ENCODE measurements at places on chromosomes 6 and 20. TPM values are rescaled to one million over a fixed set of nuclear protein-coding genes. Genes with fewer than 3 reads are reported as not detected.

DNA sequence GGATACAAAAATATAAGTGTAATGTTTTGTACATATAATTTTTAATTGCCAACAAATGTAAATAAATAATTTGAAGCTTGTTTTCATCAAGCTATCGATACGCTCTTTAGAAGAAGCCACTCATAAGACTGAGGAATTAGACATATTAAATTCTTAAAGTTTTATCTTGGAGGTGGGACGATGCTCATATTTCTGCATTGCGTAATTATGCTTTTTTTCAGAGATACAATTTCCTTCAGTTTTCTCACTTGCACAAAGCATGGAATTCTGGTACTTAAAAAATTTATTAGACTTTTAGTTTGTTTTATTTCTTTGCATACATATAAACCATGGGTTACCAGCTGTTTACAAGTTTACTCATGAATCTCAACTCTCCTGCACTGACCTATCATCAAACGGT is 980.0 kb downstream of the EYS start:
- no peaks in the 10 kb centered on the region for H3K36me3 ChIP-seq
- no peaks in the 10 kb centered on the region for H3K27me3 ChIP-seq
- H3K4me3 ChIP-seq, result no peak overlapping the region
- no peak overlapping the region for H3K27ac ChIP-seq
- DNase-seq, result no peak
- no peaks in the 10 kb centered on the region for H3K4me1 ChIP-seq

The KIF25 gene
- 0.80 TPM for total RNA-seq

DNA sequence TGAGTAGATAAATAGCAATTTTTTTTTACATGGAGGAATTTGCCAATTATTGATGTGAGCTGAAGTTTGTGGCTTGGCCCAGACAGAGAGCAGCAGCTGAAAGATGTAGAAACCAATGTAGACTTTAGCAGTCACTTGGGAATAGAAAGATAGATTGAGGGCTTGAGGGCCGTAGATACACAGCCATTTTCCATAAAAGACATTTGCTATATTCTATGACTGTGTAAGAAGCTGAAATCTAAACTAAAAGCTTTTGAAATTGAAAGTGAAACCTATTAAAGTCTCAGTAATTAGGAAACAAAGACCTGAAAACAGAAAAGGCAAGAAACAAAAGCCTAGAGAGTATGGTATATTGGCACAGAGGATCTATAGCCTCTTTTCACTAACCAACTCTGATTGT is 332.7 kb downstream of the CENPW start:
- no peak for DNase-seq
- no peak overlapping the region for H3K27ac ChIP-seq
- H3K4me3 ChIP-seq, result no peak overlapping the region
- no peaks in the 10 kb centered on the region for H3K27me3 ChIP-seq
- no peaks in the 10 kb centered on the region for H3K4me1 ChIP-seq

GRCh38 chr20:14445902-14446301 is 108.5 kb upstream of the FLRT3 start:
- no peak overlapping the region for H3K4me3 ChIP-seq
- H3K4me1 ChIP-seq, result no peaks in the 10 kb centered on the region
- no peak overlapping the region for H3K27ac ChIP-seq
- H3K27me3 ChIP-seq, result no peaks in the 10 kb centered on the region
- no peaks in the 10 kb centered on the region for H3K36me3 ChIP-seq
- no peak for DNase-seq

The PARD6B gene
- 3.1 TPM for total RNA-seq

The PRDM13 gene
- total RNA-seq, result not detected

The SYNDIG1 gene
- 3.2 TPM for total RNA-seq

GRCh38 chr6:129195643-129196042 is 312.7 kb downstream of the LAMA2 start:
- H3K36me3 ChIP-seq, result no peaks in the 10 kb centered on the region
- H3K27me3 ChIP-seq, result no peaks in the 10 kb centered on the region
- no peak overlapping the region for H3K27ac ChIP-seq
- no peak for DNase-seq
- no peaks in the 10 kb centered on the region for H3K4me1 ChIP-seq
- H3K4me3 ChIP-seq, result no peak overlapping the region

DNA sequence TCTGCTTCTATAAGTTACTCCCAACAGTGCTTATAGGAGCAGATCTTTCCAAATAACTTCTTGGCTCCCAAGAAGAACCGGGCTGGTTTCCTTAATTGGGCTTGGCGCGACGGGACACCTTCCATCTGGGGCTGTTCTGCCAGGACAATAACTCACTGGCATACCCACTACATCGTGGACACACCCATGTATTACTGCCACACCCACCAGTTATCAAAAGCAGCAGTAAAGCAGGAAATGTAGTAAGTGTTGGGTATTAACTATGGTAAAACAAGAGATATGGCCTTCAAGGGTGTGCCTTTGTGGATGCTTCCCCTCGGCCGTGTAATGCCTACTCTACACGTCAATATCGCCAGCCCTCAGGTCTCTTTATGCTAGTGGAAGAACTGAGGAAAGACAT is 24.7 kb downstream of the CNKSR3 start:
- no peak for DNase-seq
- no peak overlapping the region for H3K27ac ChIP-seq
- no peaks in the 10 kb centered on the region for H3K36me3 ChIP-seq
- H3K4me3 ChIP-seq, result no peak overlapping the region

DNA sequence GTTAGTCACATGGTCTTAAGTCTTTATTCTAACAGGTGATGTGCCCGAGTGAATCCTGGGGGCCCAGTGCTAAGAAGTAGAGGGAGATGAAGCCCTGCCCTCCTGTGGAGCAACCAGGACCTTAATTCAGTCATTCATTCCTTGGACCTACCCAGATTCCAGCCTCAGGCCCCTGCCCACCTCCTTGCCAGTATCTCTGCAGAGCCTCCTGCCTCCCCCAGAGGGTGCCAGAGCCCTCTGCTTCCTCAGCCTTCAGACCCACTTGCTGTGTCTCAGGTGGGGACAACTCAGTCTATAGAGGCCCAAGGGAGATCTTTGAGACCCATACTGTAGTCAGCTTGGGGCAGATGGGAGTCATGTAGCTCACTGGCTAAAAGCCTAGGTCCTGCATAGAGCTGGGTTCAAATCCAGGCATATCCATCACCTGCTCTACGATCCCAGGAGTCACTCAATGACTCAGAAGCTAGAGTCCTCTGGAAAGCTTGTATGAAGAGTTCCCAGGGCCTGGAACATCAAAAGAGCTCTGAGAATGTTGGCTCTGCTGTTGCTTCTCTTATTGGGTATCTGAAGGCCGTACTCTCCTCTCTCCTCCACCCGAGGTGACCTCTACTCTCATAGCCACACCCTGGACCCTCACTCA is 3.9 kb upstream of the SIGLEC1 start:
- H3K27ac ChIP-seq, result no peak overlapping the region
- peaks cover 9% of the 10 kb centered on the region for H3K27me3 ChIP-seq
- no peaks in the 10 kb centered on the region for H3K36me3 ChIP-seq
- DNase-seq, result peak; percentile 13
- H3K4me3 ChIP-seq, result no peak overlapping the region
- H3K4me1 ChIP-seq, result no peaks in the 10 kb centered on the region

The KPNA5 gene
- 23.6 TPM for total RNA-seq

The MEI4 gene
- 0.05 TPM for total RNA-seq

DNA sequence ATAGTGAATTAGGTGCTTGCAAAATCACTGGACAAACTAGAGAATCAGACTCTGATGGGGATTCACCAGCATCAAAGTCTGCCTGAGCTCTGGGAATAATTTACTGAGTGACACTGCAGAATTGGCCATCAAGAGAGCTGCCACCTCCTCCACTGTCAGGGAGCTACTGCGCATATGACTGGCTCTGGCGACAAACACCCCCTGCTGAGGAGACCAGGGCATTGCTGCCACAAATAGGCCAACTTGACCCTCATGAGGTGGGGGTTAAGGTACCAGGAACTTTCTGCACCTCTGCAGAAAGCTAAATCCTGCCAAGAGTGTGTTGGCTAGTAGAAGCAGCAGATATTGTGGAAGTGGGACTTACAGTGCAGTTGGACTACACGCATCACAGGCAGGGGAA is 88.0 kb downstream of the CDS2 start:
- H3K4me3 ChIP-seq, result no peak overlapping the region
- no peak for DNase-seq

- DNase-seq, result no peak
- peaks cover 2% of the 10 kb centered on the region for H3K4me1 ChIP-seq
- no peaks in the 10 kb centered on the region for H3K27me3 ChIP-seq
- no peaks in the 10 kb centered on the region for H3K36me3 ChIP-seq
- H3K27ac ChIP-seq, result no peak overlapping the region
These were observed 59.4 kb upstream of the PTGIS start for GRCh38 chr20:49627329-49627761.

DNA sequence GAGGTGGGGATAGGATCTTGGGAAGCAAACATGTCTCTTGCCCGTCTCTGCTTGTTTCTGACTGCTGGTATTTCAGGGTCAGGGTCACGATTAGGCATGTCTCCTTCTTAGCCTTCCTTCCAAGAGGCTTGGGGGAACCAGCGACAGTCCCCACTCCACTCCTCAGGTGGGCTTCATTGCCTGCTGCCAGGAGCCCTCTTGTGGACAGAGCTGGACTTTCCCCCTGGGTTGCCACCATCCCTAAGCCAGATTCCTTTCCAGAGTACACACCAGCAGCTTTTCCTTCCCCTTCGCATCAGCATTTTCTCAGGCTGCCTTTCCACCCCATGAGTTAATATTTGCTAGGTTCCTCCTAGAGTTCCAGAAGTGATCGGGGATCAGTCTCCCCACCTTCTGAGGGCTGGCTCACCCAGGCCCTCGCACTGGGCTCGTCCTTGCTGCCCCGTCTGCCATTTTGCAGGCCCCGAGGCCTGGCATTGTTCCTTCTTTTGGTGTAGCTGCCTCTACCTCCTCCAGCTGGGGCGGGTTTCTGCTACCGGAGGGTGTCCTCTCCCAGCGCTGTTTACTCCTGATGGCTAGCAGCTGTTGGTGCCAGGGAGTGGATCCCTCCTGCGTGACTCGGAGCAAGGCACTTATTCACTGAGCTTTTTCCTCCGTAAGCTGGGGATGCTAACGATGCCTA is 8.8 kb upstream of the C20orf144 start:
- no peak overlapping the region for H3K4me3 ChIP-seq
- peaks cover 3% of the 10 kb centered on the region for H3K36me3 ChIP-seq
- no peak overlapping the region for H3K27ac ChIP-seq
- DNase-seq, result peak; percentile 49

GRCh38 chr6:2921520-2922115 is 18.5 kb upstream of the SERPINB9 start:
- no peaks in the 10 kb centered on the region for H3K4me1 ChIP-seq
- H3K27me3 ChIP-seq, result no peaks in the 10 kb centered on the region
- DNase-seq, result no peak
- no peak overlapping the region for H3K27ac ChIP-seq
- H3K36me3 ChIP-seq, result no peaks in the 10 kb centered on the region
- no peak overlapping the region for H3K4me3 ChIP-seq

DNA sequence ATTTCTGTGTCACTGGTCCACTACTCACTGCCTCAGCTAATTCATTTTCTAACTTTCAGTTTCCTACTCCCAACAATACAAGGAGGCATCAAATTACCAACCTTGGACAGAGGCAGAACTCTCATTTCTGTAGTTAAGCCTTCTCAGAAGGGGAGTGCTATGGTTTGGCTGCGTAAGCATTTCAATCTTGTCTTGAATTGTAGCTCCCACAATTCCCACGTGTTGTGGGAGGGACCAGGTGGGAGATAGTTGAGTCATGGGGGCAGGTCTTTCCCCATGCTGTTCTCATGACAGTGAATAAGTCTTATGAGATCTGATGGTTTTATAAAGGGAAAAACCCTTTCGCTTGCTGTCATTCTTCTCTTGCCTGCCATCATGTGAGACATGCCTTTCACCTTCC is 22.9 kb downstream of the HLA-DRA start:
- no peak overlapping the region for H3K27ac ChIP-seq
- DNase-seq, result no peak
- no peaks in the 10 kb centered on the region for H3K4me1 ChIP-seq
- H3K27me3 ChIP-seq, result peaks cover 8% of the 10 kb centered on the region
- no peak overlapping the region for H3K4me3 ChIP-seq

DNA sequence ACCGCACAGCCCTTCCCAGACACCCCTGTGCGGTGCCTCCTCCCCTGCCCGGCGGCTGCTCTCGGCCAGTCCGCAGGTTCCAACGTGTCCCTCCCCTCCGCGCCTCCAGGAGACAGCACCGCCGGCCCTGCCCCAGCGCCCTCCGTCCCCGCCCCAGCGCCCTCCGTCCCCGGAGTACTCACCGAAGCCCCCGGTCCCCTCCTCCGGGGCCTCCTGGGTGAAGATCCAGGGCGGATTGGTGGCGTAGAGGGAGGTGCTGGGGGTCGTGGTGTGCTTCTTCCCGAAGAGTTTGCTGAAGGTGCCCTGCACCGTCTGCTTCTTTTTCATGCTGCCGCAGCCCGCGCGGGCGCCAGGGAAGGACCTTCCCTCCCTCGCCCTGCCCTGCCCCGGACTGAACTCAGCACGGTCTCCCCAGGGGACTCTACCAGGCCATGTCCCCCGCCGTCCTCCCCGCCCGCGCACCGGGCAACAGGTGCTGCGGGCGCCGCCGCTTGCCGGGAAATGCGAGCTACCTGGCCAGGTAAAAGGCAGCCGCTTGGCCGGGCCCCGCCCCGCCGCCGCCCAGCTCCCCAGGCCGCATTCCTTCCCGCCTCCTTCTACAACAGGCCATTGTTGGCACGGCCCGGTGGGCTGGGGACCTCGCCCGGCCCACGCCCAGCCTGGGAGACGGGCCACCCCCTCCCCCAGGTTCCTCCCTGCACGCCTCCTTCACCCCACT is at the start of gene C6orf132:
TSS of gene C6orf132 (minus strand) at position 503 of the 718 bp plus-strand sequence. CDS start at position 327, 176 bp downstream.
- H3K4me1 ChIP-seq, result no peaks in the 10 kb centered on the region
- DNase-seq, result no peak
- H3K27ac ChIP-seq, result no peak within 1 kb of the TSS
- peaks cover 49% of the 10 kb centered on the region for H3K27me3 ChIP-seq
- no peak within 1 kb of the TSS for H3K4me3 ChIP-seq
- H3K36me3 ChIP-seq, result no peaks in the 10 kb centered on the region

The THEMIS gene
- 71.3 TPM for total RNA-seq

GRCh38 chr6:30988209-30988825 is 4.8 kb downstream of the MUC21 start:
- no peak overlapping the region for H3K27ac ChIP-seq
- H3K4me3 ChIP-seq, result no peak overlapping the region
- H3K27me3 ChIP-seq, result no peaks in the 10 kb centered on the region
- no peaks in the 10 kb centered on the region for H3K36me3 ChIP-seq

The MOXD1 gene
- total RNA-seq, result 1.9 TPM

DNA sequence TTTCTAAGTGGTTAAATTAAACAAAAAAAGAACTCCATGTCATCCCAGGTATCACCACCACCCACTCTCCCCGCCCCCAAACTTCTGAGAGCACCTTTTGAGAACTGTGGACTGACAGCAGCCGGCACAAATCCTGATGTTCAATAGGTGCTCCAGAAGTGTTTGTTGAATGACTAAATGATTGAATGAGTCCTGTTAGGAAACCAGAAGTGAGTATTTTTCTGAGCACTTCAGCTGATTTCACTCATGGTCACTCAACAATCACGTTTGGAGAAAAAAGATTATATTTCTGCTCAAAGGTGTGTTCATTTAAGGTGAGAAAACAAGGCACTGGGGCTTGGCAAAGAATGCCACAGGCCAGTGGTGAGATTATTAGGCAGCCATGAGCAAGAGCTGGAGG is 6.2 kb upstream of the HNF4A start:
- no peaks in the 10 kb centered on the region for H3K4me1 ChIP-seq
- H3K4me3 ChIP-seq, result no peak overlapping the region
- no peaks in the 10 kb centered on the region for H3K36me3 ChIP-seq

- H3K27me3 ChIP-seq, result no peaks in the 10 kb centered on the region
- no peak for DNase-seq
- H3K4me1 ChIP-seq, result no peaks in the 10 kb centered on the region
- no peaks in the 10 kb centered on the region for H3K36me3 ChIP-seq
- H3K4me3 ChIP-seq, result no peak overlapping the region
- H3K27ac ChIP-seq, result no peak overlapping the region
These were observed 298.8 kb downstream of the GMDS start for GRCh38 chr6:1946583-1946982.

GRCh38 chr6:22737331-22737730 is 168.0 kb downstream of the HDGFL1 start:
- H3K4me3 ChIP-seq, result no peak overlapping the region
- DNase-seq, result peak; percentile 55
- no peak overlapping the region for H3K27ac ChIP-seq
- no peaks in the 10 kb centered on the region for H3K36me3 ChIP-seq
